SK-MEL-5 (cell line): ENCODE measurements at places on chromosomes 2 and 18.
A peak's percentile ranks its signal among the peaks of the same experiment; 100 is the strongest.

DNA sequence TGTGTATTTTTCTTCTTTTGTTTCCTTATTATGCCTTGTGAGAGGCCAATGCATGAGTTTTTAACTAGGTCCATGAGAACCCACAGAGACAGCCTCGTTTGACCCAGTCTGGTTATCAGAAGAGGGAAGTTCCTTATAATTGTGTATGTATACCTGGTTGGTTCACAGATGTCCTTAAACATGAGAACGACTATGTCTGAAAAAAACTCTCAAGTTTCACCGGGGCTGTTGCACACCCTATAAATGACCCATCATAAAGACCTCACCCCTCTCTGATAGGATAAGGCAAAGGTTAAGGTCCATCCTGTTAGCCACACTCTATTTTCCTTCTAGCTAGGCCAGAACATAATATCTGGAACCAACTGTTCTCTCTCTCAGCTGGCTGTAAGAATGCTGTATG lies 42.7 kb upstream of the MSH2 start:
- no peak for DNase-seq

DNA sequence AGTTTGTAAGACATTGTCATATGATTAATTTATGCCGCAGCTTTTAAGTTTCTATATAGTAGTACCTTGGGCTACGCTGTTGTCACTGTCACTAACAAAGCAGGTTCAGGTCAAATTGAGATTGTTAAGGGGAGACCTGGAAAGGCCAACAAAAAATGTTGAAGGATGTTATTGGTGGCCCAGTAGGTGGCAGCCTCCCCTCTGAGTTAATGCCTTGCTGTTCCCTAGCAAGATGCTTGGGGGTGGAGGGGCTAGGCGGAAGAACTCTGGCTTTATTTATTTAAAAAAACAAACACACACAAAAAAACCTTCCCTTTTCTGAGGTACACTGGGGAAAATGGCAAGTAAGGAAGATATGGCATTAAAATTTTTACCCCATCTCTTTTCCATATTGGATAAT lies 128.3 kb upstream of the ATP5MC3 start:
- DNase-seq = peak; percentile 64

DNA sequence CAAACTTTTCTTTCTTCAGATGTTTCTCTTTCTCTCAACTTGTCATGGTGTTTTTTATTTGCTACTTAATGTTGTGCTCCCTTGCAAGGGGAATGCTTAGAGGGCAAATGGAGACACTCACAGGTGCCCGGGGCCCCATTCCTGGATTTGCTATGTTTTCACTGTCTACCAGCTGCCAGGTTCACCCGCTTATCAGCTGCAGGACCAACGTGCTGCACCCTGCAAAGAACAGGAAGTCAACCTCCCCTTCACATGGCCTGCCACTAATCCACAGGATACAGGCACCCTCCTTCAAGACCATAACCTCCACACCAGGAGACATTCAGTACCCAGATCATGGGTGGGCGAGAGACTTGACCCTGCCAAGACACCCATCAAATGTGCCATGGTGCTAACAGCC lies 237.6 kb upstream of the STON1 start:
- DNase-seq = no peak

DNA sequence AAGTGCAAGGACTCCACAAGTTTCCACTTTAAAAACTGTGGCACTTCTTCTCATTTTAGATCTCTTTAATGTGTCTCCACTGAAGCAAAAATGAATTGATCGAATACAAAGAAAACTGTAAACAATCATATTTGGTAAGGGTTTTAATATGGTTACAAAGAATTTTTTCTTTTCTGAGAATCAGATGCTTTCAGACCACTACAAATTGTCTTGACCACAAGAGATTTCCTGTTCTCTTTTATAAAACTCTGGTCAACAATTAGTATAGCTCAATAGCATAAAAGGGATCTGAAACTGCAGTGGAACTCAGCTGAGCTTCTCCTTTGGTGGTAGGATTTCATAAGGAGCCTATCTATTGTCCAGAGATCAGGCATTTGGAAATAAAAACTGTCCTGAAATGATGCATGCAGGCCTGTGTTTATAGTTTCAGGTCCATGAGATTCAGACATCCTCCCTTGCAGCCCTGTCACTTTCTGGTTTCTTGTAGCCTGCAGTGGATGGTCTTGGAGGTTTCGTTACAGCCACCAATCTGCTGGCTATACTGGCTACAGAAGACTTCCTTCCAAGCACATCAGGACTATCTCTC lies 120.0 kb downstream of the DOCK10 start:
- peak; percentile 45 for DNase-seq

GRCh38 chr2:155157065-155157464 lies 458.6 kb downstream of the KCNJ3 start:
- DNase-seq = no peak

DNA sequence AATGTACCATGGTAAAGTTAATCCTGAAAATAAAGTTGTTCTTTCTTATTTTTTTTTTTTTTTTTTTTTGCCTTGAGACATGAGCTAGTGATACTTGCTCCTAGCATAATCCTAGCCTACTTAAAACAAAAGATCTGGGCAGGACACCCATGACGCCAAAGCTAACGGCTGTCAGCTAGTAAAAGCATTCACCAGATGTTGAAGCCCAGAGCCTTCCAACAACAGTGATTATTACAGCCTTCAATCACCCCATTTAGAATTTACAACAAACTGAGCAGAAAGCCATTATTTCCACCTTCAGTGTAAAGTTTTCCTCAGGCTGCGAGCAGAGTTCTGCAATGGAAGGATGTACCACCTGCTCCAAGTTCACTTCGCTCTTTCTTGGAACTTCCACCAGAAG lies 259.5 kb downstream of the SP3 start:
- DNase-seq = no peak

- DNase-seq = no peak
Observed at GRCh38 chr2:217951091-217951490, 51.7 kb downstream of the TNS1 start.

- DNase-seq = no peak
Observed at GRCh38 chr2:157587576-157587975, 41.1 kb downstream of the ACVR1C start.

DNA sequence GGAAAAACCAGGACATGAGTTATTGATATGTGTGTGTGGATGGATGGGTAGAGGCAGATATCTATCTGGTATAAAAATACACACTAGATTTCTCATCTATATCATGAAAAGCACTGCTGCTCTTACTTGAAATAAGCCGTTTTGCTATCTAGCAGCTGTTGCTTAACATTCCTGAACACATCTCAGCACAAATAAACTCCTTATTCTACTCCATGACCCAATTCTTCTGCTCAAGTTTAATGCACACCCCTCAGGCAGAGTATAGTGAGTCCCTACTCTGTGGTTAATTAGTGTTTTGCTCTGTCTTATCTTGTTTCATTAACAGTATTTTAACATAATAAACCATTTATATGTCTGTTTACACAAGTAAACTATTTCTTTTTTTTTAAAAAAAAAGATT lies 134.2 kb downstream of the CBLN2 start:
- DNase-seq = no peak

DNA sequence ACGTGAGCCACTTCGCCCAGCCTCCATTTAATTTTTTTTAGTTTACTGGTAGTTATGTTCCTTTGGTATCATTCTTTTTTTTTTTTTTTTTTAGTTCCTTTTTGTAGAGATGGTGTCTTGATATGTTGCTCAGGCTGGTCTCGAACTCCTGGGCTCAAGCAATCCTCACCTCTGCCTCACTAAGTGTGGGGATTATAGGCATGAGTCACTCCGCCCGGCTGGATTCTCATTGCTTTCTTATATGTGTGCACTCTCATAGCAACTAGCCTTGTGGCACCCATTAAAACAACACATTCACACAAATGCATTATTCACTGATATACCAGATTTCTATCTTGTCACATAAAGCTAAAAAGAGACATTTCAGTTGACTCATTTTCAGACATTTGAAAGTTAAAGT lies 4.2 kb downstream of the TTC27 start:
- DNase-seq = no peak

- no peak for DNase-seq
Observed at GRCh38 chr2:103179798-103180197, 418.0 kb downstream of the TMEM182 start.

DNA sequence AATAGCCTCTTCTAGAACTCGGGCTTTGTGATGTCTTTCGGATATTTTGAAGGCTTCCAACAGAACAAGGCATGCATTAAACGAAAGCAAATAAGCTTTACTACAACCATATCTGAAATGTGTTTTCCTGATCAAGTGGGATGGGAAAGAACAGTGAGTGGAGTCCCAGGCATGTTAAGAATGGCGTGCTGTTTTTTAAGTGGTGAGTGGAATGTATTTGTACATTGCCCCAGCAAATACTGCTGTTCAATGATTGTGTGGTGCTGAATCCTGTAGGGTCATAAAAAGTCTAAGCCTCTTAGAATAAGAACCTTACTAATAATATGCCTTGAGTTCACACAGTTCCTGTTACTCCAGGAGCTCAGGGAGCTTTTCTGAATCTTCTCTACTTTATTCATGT lies 52.5 kb downstream of the POMC start:
- no peak for DNase-seq

- peak; percentile 35 for DNase-seq
Observed at GRCh38 chr2:43169987-43170386, 56.4 kb downstream of the ZFP36L2 start.

DNA sequence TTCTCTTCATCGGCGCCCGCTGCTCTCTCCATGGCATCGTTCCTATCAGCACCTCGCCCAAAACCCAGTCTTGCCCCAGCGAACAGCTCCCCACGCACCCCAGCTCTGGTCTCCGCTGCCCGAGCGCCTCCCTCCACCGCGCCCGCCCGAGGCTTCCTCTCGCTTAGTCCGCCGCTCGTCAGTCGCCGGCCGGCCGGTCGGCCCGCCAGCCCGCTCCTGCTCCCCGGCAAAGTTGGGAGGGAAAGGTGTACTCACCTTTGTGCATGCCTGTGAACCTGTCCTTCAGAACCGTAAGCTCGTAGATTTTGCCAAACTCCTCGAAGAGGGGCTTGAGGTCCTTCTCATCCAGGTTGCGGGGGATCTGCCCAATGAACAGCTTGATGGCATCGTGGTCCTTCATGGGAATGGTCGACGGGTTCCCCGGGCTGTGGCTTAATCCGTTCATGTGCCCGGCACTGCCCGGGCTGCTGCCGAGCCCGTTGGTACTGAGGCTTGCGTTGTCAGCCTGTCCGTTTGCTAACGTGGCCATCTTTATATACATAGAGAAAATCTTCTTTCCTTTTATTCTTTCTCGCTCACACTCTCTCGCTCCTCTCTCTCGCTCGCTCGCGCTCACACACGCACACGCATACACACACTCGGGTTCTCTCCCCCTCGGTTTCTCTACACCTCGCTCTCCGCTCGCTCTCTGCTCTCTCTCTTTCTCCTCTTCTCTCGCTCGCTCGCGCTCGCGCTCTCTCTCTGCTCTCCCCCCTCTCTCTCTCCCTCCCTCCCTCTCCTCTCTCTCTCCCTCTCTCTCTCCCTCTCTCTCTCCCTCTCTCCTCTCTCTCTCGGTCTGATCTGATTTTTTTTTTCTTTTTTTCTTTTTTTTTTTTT lies at the start of gene CELF4:
Gene CELF4, minus strand, starts transcription at position 698 of the 876 bp plus-strand sequence.
- DNase-seq = peak; percentile 20

DNA sequence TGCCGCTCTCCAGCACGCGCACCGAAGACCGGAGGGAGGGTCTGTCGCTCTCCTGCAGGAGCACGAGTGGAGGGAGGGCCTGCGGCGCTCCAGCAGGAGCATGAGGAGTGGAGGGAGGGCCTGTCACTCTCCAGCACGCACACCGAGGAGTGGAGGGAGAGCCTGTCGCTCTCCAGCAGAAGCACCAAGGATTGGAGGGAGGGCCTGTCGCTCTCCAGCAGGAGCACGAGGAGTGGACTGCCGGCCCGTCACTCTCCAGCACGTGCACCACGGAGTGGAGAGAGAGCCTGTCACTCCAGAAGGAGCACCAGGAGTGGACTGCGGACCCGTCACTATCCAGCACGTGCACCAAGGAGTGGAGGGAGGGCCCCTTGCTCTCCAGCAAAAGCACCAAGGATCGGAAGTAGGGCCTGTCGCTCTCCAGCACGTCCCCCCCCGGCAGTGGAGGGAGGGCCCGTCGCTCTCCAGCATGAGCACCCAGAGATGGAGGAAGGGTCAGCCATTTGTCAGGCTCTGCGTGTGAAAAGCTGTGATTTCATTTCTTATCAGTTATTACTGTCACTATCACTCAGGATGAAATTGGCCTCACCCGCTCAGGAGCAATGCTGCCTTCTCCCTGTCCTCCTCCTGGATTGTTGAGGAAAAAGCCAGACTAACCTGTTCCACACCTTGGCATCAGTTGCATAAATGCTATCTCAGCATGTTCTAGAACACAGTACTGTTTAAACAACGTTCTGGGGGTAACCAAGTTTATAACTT lies 35.9 kb downstream of the ADI1 start:
- DNase-seq = no peak

DNA sequence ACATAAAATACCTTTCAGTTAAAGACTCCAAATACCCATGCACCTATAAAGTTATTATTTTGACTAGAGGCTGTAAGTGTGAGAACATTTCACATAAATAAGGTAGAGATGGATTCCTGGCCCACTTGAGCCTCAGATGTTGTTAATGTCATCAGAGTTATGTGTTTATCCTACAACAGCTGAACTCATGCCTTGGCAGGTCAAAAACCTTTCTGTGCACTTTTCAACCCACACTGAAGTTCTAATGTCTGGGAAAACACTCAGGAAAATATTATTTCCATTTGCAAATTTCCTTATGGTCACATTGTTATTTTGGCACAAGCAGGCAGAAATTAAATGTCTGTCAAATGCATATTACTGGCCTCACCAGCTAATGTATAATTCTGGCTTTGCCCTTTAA lies 209.2 kb downstream of the LNPK start:
- no peak for DNase-seq

DNA sequence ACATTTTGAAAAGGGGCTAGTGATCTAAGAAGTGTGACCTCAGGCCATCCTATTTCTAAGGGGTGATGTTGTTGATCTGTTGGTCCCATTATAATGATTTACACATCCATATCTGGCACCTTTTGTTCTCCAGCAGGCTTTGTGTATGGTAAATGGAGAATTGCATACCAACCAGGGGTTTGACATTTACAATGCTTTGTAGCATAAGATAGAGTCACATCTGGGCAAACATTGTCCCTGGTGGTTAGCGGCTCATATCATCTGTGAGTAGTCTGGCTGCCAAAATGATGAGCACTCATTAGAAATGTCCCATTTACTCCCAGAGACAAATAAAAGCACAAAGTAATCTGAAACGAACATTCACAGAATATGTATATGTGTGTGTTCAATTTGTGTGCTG lies 1775.5 kb upstream of the CELF4 start:
- no peak for DNase-seq

DNA sequence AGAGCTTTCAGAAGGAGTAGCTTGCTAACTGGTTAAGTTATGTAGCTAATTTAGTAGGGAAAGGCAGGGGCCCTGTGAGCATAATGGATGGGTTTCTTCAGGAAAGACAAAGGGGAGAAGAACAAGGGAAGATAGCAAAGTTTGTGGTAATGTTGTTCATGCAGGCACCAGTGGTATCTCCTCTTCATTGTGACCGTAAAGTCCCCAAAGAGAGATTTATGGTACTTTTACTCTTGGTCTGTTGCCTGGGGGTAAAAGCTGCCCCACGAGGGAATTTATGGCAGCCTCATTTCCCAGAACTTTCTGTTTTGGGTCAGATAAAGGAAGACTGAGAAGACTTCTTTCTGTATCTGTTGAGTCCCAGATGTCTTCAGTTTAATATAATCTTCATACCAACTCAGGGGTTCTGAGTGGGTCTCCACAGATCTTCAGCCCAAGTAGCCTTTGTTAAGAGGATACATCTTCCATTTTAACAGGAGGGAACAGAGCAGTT lies 27.5 kb downstream of the MALT1 start:
- no peak for DNase-seq

- no peak for DNase-seq
Observed at GRCh38 chr2:196206804-196207203, 35.4 kb upstream of the STK17B start.
